ENCODE measurements at places on chromosomes 1 and 21.

DNA sequence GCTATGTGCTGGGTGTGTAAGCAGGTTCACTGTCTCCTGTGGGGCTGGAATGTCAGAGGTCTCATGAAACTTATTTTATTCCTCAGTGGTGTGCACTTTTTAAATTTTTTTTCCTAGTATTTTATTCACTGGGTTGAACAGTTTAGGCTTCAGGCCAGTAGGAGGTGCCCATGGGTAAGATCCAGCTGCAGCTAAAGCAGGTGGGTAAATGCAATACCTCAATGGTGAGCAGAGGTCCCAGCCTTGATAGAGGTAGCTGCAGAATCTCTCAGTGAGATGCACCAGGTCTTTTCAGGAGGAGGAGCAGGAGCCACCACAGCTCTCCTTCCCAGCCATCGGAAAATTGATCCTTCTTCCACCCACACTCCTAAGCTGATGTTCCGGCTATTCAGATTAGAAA is 12.6 kb upstream of the OR6N2 start:
- DNase-seq, result no peak

DNA sequence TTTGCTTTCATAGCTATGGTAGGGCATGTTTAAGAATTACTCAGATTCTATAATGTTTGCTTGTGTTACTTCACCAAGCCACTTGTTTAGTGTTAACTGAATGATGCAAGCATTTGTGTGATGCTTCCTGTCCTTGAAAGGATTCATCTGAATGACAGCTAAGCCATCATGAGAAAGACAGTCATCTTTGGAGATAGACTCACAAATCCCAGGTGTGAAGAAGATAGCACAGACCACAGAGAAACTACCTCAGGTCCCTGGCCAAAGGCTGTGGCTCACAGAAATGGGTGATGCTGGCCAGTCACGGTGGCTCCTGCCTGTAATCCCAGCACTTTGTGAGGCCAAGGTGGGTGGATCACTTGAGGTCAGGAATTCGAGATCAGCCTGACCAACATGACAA is 321.4 kb downstream of the DPYD start:
- no peak for DNase-seq

DNA sequence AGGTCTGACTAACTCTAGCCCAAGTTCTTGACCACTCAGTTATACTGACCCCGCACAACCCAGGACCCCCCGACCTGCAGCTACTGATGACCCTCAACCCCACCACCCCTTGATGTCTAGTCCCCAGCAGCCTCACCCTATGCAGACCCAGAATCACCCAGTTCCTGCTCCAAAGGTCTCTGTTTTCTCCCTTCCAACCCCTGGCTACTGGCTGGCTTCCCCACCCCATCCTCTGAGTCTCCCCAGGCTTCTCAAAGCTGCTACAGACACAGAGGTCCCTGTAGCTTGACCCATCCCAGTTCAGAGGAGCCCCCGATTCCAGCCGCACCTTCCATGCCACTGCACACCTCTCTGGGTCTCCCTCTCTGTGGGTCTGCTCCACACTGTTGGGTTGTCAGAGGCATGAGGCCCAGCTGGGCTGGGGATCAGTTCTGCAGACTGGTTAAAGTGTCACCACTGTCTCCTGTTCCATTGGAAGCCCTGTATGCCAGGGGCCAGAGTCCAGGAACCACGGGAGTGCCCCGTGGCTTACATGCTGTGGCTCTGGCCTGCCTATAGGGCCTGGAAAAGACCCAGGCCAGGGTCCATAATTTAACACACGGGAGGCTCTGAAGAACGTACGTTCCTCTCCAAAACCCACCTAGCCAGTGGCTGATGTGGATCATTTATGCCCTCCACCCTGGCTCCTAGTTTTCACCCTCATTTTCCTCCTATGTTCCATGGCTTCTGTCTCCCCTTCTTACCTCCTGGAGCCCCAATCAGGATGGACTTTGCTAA is 497 bp downstream of the PKLR start:
- DNase-seq, result no peak

DNA sequence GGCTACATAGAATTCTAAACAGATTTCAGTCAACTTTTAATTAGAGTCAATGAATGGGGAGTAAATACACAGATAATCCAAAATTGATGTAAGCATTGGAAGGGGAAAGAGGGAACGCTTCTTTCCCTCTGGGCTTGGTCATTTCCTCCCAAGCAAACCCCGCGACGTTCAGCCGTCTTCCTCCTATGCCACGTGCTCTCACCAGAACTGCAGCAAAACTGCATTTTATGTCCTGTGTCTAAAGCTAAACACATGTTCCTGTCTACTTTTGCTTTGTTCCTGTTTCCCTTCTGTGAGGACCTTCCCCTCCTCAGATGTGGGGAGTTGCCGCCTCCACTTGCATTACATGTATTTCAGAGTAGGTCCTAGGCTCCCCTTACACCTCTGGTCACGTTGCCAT is 27.2 kb downstream of the UTP25 start:
- no peak for DNase-seq

DNA sequence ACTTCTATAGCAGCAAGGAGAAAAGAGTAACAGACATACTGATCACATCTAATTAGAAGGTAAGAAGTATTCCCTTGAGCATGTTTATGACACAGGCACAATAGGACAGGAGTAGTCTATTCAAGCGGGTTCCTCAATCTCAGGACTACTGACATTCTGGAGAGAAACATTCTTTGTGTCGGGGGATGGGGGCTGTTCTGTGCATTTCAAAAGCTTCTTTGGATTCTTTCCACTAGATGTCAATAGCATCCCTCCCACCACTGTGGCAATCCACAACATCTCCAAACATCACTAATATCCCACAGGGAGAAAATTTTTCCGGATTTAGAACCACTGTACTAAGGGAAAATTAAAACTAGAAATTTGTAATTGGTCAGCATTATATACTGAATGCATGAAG is 56.9 kb downstream of the ADAMTS5 start:
- no peak for DNase-seq

DNA sequence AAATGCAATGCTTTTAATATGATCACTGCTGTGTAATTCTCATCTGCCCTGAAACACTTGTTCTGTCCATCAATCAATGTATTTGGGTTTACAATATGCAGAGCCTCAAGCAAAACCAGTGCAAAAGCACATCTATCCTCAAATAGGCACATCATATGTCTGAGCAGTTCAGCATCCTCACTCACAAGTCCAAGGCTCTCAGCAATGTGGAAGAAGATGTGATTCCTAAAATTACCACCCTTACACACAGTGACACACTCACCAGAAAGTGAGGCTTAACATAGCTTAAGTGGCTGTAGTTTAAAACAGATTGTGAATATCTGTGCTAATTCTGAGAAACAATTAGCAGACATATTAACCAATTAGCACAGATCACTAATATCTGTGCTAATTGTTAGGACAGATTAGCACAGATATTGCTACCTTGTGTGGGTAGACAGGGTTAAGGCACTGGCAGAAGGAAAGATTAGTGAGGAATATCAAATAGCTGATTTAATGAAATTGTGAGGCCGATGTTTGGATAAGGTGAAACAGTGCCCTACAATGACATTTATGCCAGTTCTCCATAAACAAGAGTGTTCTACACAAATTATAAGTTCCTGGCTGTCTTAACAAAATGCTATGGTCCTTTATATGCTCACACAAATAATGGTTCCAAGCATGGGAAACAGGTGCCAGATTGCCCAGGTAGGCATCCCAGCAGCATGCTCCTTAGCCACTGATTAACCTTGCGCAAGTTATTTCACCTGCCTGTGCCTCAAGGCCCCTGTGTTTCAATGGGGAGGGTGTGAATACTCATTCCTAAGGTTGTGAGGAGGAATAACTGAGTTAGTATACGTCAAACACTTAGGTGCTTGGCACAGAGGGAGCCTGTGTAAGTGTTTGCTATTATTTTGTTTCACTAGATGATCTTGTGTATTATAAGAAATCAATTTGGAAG is 41.7 kb downstream of the MRPL39 start:
- DNase-seq, result no peak

- peak; percentile 49 for DNase-seq
These were observed 431.0 kb downstream of the DPYD start for GRCh38 chr1:97489834-97490233.

- DNase-seq, result no peak
These were observed 46.8 kb upstream of the RUNX1 start for GRCh38 chr21:35095859-35096291.

GRCh38 chr1:26750428-26750827 is 37.3 kb upstream of the PIGV start:
- no peak for DNase-seq

DNA sequence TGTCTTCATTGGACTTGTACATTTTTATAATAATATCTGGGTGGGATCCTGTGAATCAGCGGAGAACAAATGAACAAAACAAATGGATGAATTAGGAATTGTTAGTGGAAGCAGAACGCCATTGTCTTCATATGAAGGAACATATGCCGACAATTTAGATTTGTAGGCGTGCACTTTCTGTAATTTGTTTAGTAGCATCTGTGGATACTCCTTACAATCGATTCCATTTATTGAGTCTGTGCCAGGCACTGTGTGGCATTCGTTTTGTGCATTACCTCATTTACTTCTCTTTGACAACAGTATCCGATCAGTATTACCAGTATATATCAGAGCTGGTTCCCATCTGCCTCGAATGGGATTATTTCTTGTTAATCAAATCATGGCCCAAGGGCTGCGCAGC is 61.9 kb downstream of the PRDM2 start:
- no peak for DNase-seq

DNA sequence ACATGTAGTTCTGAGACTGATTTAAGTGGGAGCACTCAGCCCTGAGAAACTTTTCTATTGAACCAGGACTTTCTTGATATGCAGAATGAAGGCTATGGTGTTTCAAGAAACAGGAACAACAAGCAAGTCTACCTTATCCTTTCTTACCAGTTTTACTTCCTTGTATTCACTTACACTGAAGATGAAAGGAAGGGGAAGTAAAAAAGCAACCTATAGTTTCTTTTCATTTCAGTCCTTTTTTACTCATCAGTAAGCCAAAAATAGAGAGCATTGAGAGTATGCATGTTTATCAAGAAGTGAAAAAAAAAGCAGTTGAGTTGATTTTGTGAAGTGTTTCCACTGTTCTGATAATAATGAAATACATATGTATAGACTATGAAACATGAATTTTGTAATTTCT is 1010.3 kb downstream of the AMY1C start:
- no peak for DNase-seq

DNA sequence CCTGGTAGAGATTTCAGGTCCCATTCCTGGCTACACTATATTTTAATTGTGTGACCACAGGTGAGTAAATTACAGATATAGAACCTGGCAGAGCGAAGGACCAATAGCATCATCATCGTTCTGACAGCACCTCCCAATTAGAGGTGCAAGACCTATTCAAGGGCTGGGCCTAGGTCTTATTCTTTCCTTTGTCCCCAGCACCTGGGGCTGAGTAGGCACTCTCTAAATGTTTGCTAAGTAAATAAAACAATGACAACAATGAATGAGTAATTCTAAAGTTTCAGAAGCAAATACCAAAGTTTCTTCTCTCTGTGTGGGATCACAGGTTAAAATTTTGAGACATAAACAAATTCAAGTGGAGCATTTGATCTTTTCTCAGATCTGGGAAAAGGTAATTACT is 32.7 kb downstream of the BEND5 start:
- no peak for DNase-seq

DNA sequence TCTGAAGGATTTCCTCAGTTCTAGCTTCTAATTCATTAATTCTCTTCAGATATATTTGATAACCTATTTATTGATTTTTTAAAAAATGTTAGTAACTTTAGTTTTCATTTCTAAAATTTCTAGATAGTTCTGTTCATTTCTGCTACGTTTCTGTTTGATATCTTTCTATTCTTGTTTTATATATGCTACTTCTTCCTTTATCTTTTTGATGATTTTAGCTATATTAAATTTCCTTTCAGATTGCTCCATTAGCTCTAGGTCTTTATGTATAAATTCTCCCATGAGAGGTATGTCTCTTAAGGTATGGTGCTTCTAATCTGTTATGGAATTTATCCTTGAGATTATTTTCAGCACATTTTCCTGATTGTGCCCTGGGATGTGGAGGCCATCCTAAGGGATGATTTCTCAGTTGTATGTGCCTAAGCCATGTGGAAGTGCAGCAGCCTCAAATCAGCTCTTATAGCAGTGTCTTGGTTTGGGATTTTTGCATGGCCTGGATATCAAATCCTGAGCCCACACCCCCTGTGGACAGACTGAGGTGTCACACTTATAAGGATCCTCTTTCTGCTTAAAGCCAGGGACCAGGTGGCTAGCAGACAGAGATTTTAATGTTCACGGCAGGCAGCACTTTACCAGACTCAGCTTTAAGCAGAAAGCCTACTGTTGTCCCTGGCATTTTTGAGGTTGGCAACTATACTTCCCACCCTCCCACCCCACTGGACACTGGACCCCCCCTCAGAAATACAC is 6.2 kb upstream of the KCNQ4 start:
- no peak for DNase-seq
